ENCODE measurements at places on chromosomes 13 and 19. TPM values are rescaled to one million over a fixed set of nuclear protein-coding genes. Genes with fewer than 3 reads are reported as not detected.
A peak's percentile ranks its signal among the peaks of the same experiment; 100 is the strongest.

MLLT1 gene
- total RNA-seq: 59.2 TPM

HSPB6 gene
- not detected for total RNA-seq

ZNF667 gene
- total RNA-seq: 3.4 TPM

NLRP12 gene
- total RNA-seq: 2.1 TPM

DNA sequence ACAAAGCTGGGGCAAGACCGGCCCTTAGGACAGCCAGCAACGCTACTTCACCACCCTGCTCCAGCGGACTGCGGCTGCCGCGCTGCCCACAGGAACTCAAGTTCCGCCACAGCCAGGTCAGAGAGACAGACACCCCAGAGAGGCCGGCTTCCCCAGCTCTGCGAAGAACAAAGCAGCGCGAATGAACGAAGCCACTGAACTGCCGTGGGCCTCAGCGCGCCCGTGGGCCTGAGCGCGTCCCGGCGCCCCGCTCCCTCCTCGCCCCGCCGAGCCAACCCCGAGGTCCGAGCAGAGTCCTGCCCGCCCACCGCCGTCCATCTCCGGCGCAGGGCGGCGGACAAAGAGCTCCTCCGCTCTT is 158.4 kb downstream of the RNF17 start:
- no peaks in the 10 kb centered on the region for H3K36me3 ChIP-seq
- peaks cover 7% of the 10 kb centered on the region for H3K27me3 ChIP-seq
- H3K4me3 ChIP-seq: peak overlapping the region; percentile 97
- DNase-seq: peak; percentile 47
- H3K27ac ChIP-seq: peak overlapping the region; percentile 99
- H3K4me1 ChIP-seq: peaks cover 21% of the 10 kb centered on the region

DNA sequence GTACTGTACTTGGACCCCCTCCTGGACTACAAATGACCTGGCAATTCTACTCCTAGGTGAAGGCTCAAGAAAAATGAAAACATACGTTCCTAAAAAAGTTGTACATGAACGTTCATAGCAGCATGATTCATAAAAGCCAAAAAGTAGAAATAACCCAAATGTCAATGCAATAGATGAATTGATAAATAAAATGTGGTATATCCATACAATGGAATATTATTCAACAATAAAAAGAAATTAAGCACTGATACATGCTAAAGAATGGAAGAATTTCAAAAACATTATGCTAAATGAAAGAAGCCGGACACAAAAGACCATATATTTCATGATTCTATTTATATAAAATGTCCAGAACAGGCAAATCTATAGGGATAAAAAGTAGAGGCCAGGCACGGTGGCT is 9.5 kb downstream of the ZNF432 start:
- peak overlapping the region; percentile 80 for H3K4me3 ChIP-seq
- DNase-seq: no peak
- H3K36me3 ChIP-seq: peaks cover 72% of the 10 kb centered on the region

DNA sequence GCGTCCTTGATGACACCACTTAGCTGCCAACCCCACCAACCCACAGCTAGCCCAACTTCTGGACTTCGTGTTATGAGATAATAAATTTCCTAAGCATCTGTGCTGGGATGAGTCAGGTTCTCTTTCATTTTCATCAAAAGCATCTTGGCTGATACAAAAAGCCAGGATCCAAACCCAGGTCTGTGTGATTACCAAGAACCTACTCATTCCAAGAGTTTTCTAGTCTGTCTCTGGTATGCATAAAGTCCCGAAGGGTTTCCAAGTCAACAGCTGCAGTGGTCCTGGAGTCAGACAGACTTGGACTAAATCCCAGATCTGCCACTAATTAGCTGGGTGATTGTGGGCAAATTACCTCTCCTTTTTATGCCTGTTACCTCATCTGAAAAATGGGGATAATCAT is 55.5 kb upstream of the SERP2 start:
- no peaks in the 10 kb centered on the region for H3K36me3 ChIP-seq
- DNase-seq: no peak
- no peak overlapping the region for H3K27ac ChIP-seq
- no peak overlapping the region for H3K4me3 ChIP-seq
- no peaks in the 10 kb centered on the region for H3K4me1 ChIP-seq
- peaks cover 3% of the 10 kb centered on the region for H3K27me3 ChIP-seq

DNA sequence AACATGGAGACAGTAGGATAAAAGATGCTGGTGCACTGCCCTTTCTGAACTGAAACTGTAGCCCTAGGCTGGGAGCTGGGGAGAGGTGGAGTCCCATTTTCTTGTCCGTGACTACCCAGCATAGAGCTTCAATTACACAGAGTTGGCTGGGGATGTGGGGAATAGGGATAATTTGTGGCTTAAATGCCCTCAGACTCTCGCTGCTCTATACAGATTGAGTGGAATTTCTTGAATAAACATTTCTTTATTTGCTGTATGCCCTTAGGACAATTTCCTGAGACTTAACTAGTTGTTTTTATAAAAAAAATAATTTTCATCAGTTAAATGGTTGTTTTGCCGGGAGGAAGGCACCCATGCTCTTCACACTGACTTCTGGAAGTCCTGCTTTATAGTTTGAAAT is 7.2 kb downstream of the IGFL2 start:
- H3K27ac ChIP-seq: no peak overlapping the region
- peaks cover 7% of the 10 kb centered on the region for H3K4me1 ChIP-seq
- H3K4me3 ChIP-seq: no peak overlapping the region

DNA sequence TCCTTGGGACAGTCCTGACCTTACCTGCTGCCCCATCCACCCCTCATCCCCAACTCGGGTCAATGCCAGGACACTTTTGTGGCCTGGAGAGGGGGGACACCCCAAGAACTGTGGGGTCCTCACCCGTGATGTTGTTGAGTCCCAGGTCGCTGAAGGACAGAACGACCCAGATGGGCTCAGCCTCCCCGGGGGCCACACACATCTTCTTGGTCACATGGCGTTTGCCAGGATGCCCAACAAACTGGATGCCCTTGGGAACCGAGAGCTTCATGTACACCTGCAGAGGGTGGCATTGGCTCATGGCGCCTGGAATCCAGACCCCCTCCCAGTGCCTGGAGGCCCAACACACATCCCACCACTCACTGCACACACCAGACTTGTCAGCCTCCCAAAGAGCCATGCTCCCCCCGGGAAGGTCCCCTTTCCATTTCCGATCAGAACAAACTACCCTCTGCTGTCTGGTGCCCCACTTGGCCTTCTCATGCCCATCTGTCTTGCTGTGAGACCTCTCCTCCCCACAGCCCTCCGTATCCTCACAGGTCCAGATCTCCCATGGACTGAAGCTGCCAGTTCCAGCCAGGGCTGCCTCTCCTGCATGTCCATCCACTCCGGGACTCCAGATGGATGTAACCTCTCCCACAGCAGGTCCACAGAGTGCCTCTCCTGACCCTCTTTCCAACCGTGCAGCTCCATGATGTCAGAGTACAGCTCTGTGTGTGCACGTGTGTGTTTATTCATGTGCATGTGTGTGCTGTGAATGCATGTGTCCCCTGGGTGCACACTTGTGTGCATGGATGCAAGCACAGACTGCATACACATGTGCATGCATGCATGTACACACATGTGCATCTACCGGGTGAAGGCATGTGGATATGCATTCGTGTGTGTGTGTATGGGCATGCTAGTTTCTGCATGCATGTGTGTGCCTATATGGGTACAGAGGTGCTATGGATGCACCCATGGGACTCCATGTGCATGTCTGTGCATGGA is 58.4 kb downstream of the F2RL3 start:
- H3K4me3 ChIP-seq: no peak overlapping the region
- no peak for DNase-seq
- H3K27me3 ChIP-seq: peaks cover 7% of the 10 kb centered on the region
- H3K4me1 ChIP-seq: peaks cover 3% of the 10 kb centered on the region
- no peak overlapping the region for H3K27ac ChIP-seq

- peaks cover 2% of the 10 kb centered on the region for H3K27me3 ChIP-seq
- H3K4me1 ChIP-seq: peaks cover 25% of the 10 kb centered on the region
- H3K36me3 ChIP-seq: peaks cover 23% of the 10 kb centered on the region
- peak overlapping the region; percentile 93 for H3K27ac ChIP-seq
- H3K4me3 ChIP-seq: peak overlapping the region; percentile 100
These were observed 2.7 kb downstream of the LPAR6 start for GRCh38 chr13:48410199-48410598.

DNA sequence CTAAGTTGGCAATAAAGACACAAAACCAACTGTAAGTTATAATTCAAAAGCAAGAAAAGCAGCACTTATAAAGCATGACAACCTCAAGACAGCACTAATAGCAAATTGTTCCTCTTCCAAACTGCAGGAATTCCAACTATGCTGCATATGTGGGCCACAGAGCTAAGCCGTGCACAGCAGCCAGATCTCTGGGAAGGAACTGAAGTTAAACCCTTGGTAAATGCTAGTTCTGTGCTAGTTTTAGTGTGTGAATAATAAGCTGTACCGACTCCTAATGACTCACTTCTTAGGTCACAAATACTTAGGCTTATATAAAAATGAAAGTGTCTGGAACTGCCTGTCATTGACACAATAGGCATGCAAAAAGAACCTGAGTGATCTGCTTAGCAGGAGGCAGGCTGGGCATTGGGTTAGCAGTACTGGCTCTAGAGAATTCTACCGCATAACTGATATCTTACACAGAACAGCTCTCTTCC is 21.2 kb upstream of the GTF3A start:
- peaks cover 2% of the 10 kb centered on the region for H3K27me3 ChIP-seq
- H3K4me3 ChIP-seq: no peak overlapping the region
- peaks cover 2% of the 10 kb centered on the region for H3K4me1 ChIP-seq
- DNase-seq: no peak
- no peak overlapping the region for H3K27ac ChIP-seq

ZNF582 gene
- total RNA-seq: 3.5 TPM

DNA sequence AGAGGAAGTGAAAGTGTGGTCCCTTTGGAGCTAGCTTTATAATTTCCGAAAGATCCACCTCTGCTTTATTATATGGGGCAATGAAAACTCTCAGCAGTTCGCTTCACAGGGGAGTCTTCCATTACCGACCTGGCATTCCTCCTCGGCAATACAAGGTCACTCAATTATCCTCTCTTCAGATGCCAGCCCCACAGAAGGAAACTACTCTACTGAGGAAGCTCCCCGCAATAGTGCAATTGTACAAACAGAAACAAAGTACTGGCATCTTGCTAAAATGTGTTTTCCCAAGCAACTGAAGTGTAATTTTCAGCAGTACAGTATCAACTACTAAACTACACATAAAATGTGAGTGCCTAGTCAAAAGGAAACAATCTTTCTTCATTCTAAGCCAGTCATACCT is 702.0 kb downstream of the PCDH9 start:
- DNase-seq: no peak
- H3K27me3 ChIP-seq: no peaks in the 10 kb centered on the region
- no peak overlapping the region for H3K4me3 ChIP-seq
- no peaks in the 10 kb centered on the region for H3K36me3 ChIP-seq
- H3K4me1 ChIP-seq: peaks cover 8% of the 10 kb centered on the region
- no peak overlapping the region for H3K27ac ChIP-seq

TPTE2 gene
- not detected for total RNA-seq

ACER1 gene
- total RNA-seq: not detected

DNA sequence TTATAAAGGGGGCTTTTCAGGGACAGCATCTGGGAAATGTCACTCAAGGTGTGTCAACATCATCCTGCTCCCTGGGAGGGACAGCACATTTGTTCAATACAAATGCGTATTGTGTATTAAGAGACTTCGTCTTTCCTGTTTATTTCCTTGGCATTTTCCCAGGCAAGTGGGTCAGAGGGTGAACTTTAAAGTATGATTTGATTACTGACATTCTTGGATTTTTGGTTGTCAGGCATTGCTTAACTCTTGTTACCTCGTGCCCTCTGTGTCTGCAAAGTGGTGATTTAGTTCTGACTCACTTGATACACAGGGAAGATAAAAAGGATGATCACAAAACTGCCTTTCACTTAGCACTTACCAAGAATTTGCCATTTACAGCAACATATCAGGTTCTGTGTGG is 292.7 kb downstream of the SUCLA2 start:
- H3K27ac ChIP-seq: no peak overlapping the region
- no peak overlapping the region for H3K4me3 ChIP-seq
- no peaks in the 10 kb centered on the region for H3K4me1 ChIP-seq
- DNase-seq: no peak

ZNF829 gene
- total RNA-seq: 2.8 TPM
